ENCODE measurements at places on chromosomes 16 and 17.

DNA sequence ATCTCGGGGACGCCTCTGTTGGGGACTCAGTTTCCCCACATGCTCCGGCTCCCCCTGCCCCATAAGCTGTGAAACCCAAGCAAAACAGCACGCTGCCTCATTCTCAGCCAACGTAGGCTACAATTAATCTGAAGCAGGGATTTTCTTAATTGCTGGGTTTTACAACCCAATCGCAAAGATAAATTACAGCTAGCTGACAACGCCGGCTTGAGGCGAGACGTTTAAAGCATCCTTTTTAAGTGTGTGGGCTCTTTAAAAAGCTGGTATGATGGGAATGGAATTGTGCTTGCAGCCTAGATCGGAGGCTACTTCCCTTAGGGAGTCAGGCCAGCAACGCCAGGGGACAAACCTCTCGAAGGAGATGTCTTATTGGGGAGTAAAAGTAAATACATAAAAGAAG lies 185.3 kb downstream of the ZNF423 start:
- no peak for DNase-seq

DNA sequence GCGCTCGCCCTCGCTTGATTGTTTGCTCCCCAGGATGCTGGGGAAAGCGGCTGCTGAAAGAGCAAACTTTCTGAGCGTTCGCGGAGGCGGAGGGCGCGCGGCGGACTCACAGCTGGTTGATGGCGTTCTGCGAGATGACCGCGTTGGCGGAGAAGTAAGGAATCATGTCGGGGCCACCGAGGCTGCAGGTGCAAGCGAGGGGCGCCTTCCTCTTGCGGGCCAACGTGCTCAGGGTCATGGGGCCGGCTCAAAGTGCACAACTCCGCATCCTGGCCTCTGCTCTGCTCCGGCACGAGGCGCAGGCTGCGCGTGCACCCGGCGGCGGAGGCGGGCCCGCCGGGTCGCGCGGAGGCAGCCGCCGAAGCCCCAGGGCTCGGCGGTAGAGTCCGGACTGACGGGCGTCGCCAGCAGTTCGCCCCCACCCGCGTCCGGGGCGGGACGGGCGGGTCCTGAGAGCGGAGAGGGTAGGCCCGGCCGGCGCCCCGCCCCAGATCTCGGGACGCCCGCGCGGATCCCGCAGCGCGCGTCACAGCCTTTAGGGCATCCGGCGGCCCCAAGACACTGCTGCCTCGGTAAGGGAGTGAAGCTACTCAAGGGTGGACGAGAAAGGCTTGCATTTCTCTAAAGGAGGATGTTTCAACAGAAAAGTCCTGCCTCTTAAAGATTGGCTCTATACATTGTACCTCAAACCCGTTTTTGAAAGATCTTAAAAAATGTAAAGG lies 138.5 kb upstream of the CORO6 start:
- peak; percentile 95 for DNase-seq

DNA sequence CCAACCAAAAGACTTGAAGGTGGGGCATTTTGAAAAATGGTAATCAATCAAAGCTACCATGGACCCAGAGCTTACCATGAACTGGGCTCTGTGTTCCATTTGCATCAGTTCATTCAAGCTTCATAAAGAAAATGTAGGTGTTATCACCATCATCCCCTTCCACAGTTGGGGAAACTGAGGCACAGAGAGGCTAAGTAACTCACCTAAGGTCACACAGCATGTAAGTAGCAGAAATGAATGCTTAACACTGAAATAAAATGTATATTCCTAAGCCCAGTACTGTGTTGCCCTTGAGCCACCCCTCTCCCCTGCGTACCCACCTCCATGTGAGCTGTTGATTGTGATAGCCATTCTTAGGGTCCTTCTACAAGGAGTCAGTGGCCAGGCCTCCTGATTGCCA lies 83.6 kb downstream of the VAT1L start:
- no peak for DNase-seq

- no peak for DNase-seq
Measured at GRCh38 chr17:16439303-16439791, 24.0 kb downstream of the TRPV2 start.

- no peak for DNase-seq
Measured at GRCh38 chr16:64292161-64292560, 829.7 kb downstream of the CDH11 start.

- DNase-seq: peak; percentile 93
Measured at GRCh38 chr17:40316571-40317344, 7.8 kb downstream of the RARA start.

- no peak for DNase-seq
Measured at GRCh38 chr16:3481696-3482658, 13.3 kb downstream of the C16orf90 start.

- DNase-seq: no peak
Measured at GRCh38 chr16:81782236-81782635, 3.1 kb downstream of the PLCG2 start.

DNA sequence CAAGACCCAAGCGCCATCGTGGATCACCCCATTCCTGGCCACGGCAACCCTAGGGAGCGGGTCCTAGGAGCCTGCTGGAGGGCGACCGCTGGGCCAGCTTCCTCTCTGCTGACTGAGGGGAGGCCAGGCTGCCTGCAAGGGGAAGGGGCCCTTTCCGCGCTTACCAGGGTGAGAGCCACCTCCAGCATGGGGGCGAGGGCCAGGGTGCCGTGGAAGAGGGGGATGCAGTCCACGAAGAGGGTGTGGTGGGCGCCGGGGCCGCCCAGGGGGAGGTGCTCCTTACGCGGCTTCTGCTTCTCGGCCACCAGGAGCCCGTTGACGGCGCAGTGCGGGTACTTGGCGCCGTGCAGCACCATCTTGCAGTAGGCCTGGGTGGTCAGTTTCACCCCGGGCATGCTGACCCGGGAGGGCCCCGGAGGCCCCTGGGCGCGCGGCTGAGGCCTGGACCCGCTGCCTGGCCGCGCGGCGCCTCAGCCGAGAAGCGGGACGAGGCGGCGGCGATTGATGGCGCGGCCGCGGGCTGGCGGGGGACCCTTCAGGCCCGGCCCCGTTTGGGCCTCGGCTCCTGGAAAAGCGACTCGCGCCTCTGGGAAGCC lies 345 bp downstream of the EMC8 start:
- DNase-seq: no peak

DNA sequence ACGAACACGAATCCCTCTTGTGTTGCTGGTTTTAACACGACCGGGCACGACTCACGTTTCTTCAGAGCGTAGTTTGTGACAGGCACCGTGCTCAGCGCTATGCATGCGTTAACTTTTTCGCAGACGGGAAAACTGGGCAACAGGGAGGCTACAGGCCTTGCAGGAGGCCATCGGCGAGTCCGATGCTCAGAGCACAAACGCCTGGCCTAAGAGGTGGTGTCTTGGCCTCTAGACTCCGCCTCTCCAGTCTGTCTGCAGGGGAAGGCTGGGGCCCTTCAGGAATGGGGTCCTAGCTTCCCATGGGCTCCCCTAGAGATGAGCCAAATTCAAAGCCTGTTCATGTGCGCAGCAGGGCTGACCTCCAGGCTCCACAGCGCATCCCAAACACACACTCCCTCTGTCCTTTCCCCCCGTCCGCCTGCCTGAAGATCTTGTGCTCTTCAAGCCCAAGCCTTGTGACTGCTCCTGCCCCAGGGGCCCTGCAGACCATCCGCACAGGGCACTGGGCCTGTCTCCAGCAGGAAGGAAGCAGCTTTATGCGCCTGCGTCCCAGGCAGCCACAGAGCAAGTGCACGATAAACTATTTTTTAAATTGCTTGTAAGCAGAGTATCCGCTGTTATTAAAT lies 3.1 kb downstream of the CLCN7 start:
- DNase-seq: no peak

- no peak for DNase-seq
Measured at GRCh38 chr17:1878419-1879121, 48.8 kb downstream of the RPA1 start.

DNA sequence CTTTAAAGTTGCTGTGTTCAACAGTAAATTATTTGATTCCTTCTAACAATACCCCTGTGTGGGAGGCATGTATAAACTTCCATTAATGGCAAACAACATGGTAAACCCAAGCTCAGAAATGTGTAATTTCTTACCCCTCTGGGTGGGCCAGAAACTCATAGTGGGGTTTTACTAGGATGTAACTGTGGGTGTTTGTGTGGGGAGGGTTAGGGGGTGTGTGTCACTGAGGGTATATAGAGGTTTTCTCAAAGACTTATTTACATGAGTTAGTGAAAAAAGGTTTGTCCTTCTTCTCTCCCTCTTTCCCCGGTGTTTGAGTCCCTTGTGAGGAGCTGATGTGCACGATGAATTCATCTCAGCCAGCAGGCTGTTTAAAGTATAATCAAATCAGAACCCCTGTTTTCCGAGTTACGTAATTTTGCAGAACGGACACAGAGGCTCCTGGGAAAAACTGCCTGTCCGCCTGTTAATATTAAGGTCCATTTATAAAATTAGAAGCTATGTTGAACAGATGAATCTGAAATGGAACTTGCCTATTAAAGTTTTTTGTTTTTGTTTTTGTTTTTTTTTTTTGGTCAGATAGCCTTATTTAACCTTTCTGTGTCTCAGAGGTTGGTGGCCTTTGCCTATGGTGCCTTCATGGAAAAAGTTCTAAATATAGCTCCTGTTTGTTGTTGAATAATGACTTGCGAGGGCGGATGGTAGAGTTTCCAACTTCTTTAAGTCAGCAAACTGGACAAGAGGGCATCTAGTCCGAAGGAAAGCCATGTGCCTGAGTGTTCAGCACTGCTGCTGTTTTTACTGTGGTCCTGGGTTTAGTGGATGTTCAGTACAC lies 73.3 kb downstream of the MSI2 start:
- peak; percentile 29 for DNase-seq

- no peak for DNase-seq
Measured at GRCh38 chr16:51237207-51237606, 86.1 kb upstream of the SALL1 start.

GRCh38 chr16:50099957-50100648 lies 34.3 kb downstream of the HEATR3 start:
- no peak for DNase-seq

DNA sequence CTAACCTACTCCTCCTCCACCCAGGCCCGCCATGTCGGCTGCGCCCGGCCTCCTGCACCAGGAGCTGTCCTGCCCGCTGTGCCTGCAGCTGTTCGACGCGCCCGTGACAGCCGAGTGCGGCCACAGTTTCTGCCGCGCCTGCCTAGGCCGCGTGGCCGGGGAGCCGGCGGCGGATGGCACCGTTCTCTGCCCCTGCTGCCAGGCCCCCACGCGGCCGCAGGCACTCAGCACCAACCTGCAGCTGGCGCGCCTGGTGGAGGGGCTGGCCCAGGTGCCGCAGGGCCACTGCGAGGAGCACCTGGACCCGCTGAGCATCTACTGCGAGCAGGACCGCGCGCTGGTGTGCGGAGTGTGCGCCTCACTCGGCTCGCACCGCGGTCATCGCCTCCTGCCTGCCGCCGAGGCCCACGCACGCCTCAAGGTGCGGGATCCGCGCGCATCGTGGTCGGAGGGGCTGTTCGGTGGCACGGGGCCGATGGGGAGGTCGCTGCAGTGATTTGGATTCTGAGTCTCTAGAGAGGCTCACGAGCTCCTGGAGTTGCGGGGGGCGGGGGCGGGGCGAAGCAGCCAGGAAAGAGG lies 878 bp downstream of the TRIM72 start:
- DNase-seq: peak; percentile 52

- DNase-seq: no peak
Measured at GRCh38 chr16:27408012-27408601, 6.1 kb downstream of the IL21R start.

DNA sequence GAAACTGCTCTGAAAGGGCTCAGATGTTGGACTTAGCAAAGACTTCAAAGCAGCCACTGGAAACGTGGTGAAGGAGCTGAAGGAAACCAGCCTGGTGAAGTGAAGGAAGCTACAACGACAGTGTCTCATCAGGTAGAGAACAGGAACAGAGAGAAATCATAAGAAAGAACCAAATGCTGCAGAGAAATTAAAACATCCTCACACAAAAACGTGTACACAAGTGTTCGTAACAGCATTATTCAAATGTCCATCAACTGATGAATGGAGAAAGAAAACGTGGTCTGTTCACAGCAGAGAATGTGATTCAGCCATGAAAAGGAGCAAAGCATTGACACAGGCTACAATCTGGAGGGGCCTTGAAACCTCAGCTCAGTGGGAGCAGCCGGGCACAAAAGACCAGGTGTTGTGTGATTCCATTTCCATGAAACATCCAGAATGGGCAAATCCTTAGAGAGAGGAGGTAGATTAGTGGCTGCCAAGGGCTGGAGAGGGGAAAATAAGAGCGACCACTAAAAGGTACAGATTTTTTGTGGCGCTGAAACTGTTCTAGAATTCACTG lies 26.9 kb downstream of the IFT140 start:
- no peak for DNase-seq

GRCh38 chr16:5215901-5216300 lies 118.3 kb upstream of the EEF2KMT start:
- peak; percentile 36 for DNase-seq

DNA sequence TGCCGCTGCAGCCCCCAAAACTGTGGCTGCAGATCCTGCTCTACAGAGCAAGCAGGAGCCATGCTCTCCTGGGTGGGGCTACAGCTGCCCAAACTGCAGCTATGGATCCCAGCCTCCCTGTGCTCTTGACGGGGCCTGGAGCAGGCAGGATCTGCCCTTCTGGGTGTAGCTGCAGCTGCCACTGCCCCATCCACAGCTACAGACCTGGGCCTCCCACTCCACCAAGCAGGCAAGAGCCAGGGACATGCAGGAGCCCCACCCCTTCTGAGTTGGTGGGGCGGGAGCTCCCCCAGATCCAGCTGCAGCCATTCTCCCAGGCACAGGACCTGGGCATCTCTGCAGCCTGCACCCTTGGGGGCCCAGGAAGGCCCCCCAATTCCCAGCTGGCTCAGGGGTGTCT lies 551.2 kb upstream of the CA10 start:
- DNase-seq: no peak

DNA sequence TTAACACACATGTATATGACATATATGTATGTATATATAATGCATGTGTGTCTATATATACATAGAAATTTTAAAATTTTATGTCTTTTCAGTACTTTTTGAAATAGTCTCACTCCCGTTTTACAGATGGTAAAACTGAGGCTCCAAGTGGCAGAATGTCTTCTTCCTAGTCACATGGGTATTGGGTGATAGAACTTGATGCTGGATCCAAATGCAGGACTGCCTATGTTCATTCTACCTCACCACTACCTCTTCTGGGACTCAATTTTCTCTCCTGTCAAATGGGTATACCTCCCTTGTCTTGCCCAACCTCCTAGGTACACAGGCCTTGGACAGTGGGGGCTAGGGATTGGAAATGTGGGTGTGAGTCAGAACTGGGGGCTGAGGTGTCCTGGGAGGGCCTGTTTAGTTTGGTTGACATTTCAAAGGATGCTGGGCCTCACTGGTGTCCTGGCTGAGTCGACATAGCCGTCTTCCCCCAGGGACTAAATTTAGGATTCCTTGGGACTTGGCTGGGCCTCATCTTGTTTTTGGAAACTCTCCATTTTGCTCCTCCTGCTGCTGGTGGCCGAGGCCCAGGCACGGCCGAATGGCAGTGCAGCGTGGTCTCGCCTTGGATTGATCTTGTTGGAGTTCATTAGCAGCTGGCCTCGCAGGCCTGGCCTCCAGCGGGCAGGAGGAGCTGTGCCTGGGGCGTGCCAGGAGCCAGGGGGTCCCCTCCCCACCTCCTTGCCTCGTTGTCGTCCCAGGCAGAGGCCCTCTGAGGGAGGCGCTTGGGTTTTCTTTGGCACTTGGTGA lies 25.9 kb downstream of the NKD1 start:
- DNase-seq: peak; percentile 77
